Activated CD4-positive, alpha-beta T cell treated with anti-CD3 and anti-CD28 coated beads for 36 hours (primary cell): ENCODE measurements at places on chromosomes 4 and X. TPM values are rescaled to one million over a fixed set of nuclear protein-coding genes. Genes with fewer than 3 reads are reported as not detected.

Gene GPC4
- not detected for total RNA-seq

DNA sequence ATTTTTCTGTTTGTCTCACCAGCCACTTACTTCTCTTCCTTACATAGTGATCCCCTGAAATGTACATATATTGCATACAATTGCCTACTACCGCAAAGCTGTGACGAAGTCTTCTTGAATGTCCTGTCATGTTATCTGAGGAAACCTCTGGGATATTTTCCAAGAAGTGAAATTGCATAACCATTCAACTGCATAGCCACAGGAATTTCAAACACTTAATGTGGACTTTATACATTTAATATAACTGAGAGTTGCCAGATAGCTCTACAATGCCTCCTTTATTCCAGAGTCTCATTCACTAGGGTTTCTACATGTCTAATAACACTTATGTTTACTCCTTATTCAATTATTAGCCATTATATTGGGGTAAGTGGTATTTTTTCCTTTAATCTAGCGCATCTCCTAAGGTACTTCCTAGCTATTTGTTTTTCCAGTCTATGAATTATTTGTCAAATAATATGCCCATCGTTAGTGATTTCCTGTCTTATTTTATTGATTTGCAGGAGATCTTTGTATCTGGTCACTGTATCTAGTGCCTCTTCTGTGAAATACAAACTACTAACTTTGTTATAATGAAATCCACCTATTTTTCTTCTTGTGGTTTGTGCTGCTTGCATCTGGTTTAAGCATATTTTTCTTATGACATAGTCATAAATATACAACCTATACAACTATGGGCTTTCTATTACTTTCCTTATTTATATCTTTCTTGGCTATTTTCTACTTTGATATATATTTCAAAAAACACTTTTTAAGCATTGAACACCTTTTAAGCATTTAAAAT, 69.2 kb upstream of the GRID2 start:
- DNase-seq, result no peak

Gene FAM53A
- 2.0 TPM for total RNA-seq

- DNase-seq, result no peak
These were observed 69.8 kb downstream of the BMPR1B start for GRCh38 chr4:94827481-94828110.

Gene NDP
- not detected for total RNA-seq

Gene RNF175
- 0.26 TPM for total RNA-seq

GRCh38 chr4:41185614-41186592, 28.4 kb downstream of the APBB2 start:
- no peak for DNase-seq

GRCh38 chrX:101393530-101394305, 2.9 kb downstream of the RPL36A start:
- no peak for DNase-seq

Gene ARHGAP4
- 135 TPM for total RNA-seq

DNA sequence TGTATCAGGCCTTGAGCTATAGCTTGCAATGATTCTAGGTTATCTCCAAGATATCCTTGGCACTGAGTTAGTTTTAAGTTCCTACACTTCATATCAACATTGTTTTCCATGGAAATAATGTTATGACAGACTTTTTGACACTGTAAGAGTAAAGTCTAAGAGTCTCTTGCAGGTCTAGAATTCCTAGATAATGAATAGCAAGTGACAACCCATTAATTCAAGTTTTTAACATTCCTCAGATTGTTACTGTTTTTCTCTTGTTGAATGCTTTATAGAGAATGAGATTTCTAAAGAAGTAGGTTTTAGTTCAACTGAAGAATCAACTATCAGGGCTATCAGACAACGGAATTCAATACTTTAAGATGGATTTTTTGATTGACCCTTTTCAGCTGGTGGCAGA, 276.1 kb downstream of the PPP3CA start:
- DNase-seq, result no peak

Gene COQ2
- 20.1 TPM for total RNA-seq

Gene GABRG1
- not detected for total RNA-seq

GRCh38 chr4:176309046-176309445, 10.7 kb upstream of the SPCS3 start:
- DNase-seq, result no peak

- no peak for DNase-seq
These were observed 891.4 kb downstream of the CENPC start for GRCh38 chr4:66653937-66654336.
